Right renal pelvis (tissue), 4 donors: ENCODE measurements at places on chromosomes 5 and 9. TPM values are rescaled to one million over a fixed set of nuclear protein-coding genes. Genes with fewer than 3 reads are reported as not detected.

- no peak for DNase-seq
These were observed 329.2 kb downstream of the EBF1 start for GRCh38 chr5:158770506-158770905.

GGTA1 gene
- 6.7 TPM for polyA plus RNA-seq

TNC gene
- 435 TPM for polyA plus RNA-seq

ADAMTS6 gene
- polyA plus RNA-seq, result 2.0 TPM

PCDHGB3 gene
- polyA plus RNA-seq, result 1.9 TPM

DNA sequence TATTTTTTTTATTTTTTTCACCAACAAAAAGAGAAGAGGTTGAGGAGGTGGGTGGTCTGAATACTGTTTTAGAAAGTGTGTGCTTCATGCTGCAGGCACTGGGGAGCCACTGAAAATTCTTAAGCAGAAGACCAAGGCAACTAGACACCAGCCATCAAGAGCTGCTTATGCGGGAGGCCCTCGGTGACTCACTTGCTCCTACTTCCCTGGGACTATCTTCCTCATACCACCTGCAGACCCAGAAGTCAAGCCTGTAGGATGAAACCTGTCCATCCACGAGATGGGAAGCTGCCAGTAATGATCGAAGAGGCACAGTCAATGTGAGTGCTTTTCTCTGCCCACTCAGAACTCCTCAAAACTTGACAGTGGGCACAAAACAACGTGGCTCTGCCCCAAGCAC, 125.8 kb upstream of the SLC44A1 start:
- no peak for DNase-seq

PCDHA9 gene
- 0.01 TPM for polyA plus RNA-seq

GRCh38 chr5:75058986-75059535, 6.7 kb upstream of the GCNT4 start:
- no peak for DNase-seq

DNA sequence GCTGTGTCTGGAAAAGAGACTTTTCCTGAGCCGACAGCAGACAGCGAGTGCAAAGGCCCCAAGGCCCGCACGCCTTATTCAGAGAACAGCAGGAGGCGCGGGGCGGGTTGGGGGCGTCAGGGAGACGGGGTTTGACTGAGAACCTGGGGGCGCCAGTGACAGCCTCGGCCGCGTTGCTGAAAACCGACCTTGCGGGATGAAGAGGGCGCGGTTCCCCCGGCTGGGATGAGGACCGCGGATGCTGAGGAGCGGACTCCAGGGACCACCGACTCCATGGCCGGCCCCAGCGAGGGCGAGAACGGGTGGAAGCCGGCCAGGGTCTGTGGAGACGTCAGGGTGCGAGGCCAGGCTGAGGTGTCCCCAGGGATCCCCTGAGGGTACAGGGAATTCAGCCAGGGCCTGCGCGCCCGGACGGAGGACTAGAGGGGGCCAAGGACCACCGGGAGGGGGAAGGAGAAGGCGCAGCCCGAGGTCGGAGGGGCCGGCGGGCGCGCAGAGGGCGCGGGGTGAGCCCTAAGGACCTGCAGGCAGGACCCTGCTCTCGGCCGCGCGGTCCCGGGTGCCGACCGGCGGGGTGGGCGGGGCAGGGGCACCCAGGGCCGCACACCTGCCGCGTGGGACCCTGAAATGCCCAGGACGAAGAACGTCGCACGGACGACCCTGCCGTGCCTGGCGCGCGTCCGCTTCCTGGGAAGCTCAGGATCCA, 837 bp upstream of the AHRR start:
- DNase-seq, result no peak

DNA sequence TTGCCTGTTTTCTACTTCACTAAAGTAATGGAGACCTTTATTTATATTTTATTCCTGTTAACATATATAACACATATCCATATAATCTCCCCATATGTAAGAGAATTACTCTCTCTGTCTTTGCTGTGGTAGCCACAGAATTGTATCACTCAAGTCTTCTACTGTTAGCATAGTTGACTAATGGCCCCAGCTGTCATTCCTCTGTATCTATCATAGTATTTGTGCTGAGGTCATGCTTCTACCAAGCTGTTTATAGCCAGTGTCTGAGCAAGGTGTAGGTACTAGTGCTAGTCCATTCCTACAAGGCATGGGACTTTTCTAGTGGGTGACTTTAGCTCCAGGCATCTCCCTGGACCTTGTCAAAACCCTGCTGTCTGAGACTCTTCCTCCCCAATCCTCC, 244.1 kb downstream of the KIAA0825 start:
- no peak for DNase-seq
